Left lung (tissue), 14 donors: ENCODE measurements at places on chromosomes 5 and 9. TPM values are rescaled to one million over a fixed set of nuclear protein-coding genes. Genes with fewer than 3 reads are reported as not detected.
A peak's percentile ranks its signal among the peaks of the same experiment; 100 is the strongest.

DNA sequence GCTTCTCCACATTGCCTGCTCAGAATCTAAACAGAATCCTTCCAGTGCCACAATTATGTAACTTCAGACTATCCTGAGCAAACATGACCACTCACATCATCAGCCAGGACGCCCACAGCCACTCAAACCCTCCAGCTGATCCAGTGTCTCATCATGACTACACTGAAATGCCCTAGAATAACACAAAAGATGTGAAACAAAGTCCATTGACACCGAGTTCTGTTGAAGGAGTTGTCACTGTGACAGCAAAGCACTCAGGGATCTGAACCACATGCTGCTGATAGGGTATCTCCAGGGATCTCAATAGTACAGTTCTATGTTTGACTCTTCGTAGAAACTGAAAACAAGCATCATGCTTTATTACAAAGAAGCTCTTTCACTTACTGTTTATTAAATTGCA, 150.2 kb downstream of the GABBR2 start:
- no peaks in the 10 kb centered on the region for H3K4me1 ChIP-seq
- H3K4me3 ChIP-seq, result no peak overlapping the region
- DNase-seq, result no peak
- H3K36me3 ChIP-seq, result no peaks in the 10 kb centered on the region

DNA sequence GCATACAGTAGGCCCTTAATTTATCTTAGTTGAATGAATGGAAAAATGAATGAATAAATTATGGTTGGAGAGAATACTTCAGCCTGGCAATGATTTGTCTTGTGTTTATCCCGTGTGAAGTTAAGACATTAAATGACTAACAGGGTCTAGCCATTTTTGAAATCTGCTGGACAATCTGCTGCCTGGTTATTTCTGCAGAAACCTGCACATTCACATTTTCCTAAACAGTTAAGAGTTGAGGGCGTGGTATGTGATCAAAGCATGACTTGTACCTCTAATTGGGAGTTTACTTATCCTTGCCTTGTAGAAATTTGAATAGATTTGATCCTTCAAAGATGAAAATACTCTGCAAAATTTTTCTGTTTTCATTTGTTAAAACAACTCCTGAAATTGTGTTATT, 34.6 kb upstream of the NDFIP1 start:
- H3K27ac ChIP-seq, result no peak overlapping the region
- H3K4me3 ChIP-seq, result no peak overlapping the region
- DNase-seq, result no peak
- no peaks in the 10 kb centered on the region for H3K4me1 ChIP-seq
- no peaks in the 10 kb centered on the region for H3K27me3 ChIP-seq

DNA sequence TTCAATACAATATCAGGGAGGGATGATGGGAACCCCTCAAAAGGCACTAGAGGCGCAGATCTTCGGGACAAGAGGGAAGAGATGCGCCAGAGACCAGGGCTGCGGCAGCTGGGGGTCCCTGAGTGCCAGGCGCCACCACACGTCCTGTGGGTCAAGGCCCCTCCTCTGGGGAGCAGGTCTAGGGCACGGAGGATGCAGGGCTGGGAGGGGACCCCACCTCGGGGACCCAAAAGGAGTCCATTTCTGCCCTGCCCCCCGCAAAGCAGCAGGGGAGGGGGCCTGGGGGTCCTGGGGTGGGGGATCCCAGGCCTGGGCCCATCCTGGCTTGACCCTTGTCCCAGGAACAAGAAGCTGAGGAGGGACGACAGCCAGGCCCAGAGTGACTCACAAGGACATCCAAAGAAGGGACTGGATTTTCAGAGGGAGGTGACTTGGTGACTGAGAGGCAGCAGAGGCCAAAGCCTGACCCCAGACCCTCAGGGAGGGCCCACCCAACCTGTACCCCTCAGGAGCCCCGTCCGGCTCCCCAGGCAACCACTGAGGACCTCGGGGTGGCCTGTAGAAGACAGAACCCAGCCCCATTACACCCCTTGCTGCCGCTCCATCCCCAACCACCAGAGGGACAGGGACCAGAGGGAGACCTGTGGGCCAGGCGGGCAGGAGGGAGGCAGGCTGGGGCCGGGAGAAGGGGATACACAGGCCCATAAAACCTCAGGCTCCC, 54.2 kb downstream of the LRSAM1 start:
- H3K4me3 ChIP-seq, result no peak overlapping the region
- peaks cover 98% of the 10 kb centered on the region for H3K36me3 ChIP-seq
- DNase-seq, result no peak
- H3K27me3 ChIP-seq, result no peaks in the 10 kb centered on the region
- no peak overlapping the region for H3K27ac ChIP-seq
- H3K4me1 ChIP-seq, result no peaks in the 10 kb centered on the region

- peak within 1 kb of the TSS; percentile 2 for H3K4me3 ChIP-seq
- DNase-seq, result peak; percentile 67
- no peaks in the 10 kb centered on the region for H3K36me3 ChIP-seq
- peaks cover 39% of the 10 kb centered on the region for H3K4me1 ChIP-seq
- H3K27me3 ChIP-seq, result no peaks in the 10 kb centered on the region
These were observed at the start of gene PTGES for GRCh38 chr9:129752900-129753729. Gene PTGES (minus strand): TSS chr9:129753042. CDS start chr9:129753012, 30 bp downstream.

GRCh38 chr5:108911055-108911454, 163.4 kb downstream of the FER start:
- no peak for DNase-seq
- no peak overlapping the region for H3K4me3 ChIP-seq
- H3K36me3 ChIP-seq, result peaks cover 5% of the 10 kb centered on the region
- H3K27ac ChIP-seq, result no peak overlapping the region
- H3K27me3 ChIP-seq, result no peaks in the 10 kb centered on the region

DNA sequence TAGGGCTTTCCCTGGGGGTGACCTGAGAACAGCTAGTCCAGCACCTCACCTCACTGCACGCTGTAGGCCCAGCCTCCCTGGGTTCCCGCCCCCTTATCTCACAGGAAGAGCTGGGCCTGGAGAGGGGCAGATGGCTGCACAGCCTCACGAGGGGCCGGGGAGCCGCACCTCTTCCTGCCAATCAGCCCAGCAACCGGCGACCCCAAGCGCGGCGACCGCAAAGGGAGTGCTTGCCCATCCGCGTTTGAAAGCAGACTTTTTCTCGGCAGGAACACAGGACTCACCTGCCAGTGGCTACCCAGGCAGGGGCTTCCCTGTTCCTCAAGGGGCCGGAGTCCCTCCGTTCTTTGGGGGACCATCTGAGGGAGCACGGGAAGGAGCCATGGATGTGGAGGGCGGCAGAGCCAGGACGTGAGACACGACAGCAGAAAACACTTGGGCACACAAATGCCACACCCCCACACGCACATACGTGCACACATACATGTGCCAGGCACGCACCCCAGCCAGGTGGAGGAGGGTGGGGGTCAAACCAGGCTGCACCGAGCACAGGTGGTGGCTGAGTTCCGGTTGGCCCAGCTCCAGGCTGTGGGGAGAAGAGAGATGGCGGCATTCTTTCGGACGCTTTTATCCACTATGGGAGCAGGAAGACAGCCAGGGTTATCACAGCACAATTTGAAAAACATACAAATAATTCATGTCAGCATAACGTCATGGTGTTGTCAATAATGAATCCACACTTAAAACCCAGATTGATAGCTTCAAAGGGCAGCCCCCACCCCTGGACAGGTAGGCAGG, 11.3 kb downstream of the TMEM250 start:
- H3K27ac ChIP-seq, result no peak overlapping the region
- no peak overlapping the region for H3K4me3 ChIP-seq
- H3K4me1 ChIP-seq, result peaks cover 20% of the 10 kb centered on the region
- no peak for DNase-seq

- H3K4me1 ChIP-seq, result no peaks in the 10 kb centered on the region
- peak; percentile 23 for DNase-seq
- H3K4me3 ChIP-seq, result no peak overlapping the region
- H3K27me3 ChIP-seq, result no peaks in the 10 kb centered on the region
- H3K36me3 ChIP-seq, result peaks cover 60% of the 10 kb centered on the region
- no peak overlapping the region for H3K27ac ChIP-seq
These were observed 34.9 kb upstream of the FOXI1 start for GRCh38 chr5:170070556-170071412.

DNA sequence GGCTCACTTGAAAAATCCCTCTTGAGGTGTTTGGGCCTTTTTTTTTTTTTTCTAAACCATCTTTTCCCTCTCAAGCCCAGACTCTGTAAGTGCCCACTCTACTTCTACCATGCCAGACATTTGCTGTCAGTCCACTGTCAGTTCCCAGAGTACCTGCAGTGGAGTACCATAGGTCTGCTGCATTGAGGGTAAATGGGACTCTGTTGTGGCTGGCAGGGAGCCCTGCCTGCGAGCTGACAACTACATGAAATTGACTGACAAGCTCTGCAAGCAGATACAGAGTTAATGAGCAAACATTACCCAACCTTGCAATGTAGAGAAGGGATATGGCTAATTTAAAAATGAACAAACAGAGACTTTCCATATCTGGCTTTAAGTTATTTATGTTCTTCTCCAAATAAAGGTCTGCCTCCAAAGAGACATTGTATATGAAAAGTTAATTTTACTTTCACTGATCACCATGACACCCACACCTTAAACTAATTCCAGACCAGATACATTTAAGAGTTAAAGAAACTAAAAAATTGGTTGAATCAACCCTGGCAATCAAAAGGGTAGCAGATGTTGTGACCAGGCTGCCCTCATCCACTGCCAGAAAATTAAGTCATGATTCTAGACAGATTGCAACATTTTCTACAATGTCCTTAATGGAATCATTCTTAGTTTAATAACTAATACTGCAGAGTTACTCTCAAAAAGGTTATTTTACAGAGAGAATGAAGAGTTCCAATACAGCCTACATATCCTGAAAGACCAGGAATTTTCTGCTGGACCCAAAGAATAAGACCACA, 100.4 kb upstream of the PAM start:
- no peaks in the 10 kb centered on the region for H3K36me3 ChIP-seq
- no peak overlapping the region for H3K4me3 ChIP-seq
- H3K4me1 ChIP-seq, result no peaks in the 10 kb centered on the region
- no peaks in the 10 kb centered on the region for H3K27me3 ChIP-seq

- peak overlapping the region; percentile 100 for H3K27ac ChIP-seq
- peak; percentile 99 for DNase-seq
- peak overlapping the region; percentile 30 for H3K4me3 ChIP-seq
- no peaks in the 10 kb centered on the region for H3K27me3 ChIP-seq
These were observed 5.3 kb upstream of the KLF9 start for GRCh38 chr9:70419556-70420440.

- H3K27me3 ChIP-seq, result no peaks in the 10 kb centered on the region
- no peak overlapping the region for H3K27ac ChIP-seq
- H3K4me1 ChIP-seq, result no peaks in the 10 kb centered on the region
- no peak overlapping the region for H3K4me3 ChIP-seq
- DNase-seq, result no peak
These were observed 48.1 kb downstream of the KCNV2 start for GRCh38 chr9:2765250-2765880.

DNA sequence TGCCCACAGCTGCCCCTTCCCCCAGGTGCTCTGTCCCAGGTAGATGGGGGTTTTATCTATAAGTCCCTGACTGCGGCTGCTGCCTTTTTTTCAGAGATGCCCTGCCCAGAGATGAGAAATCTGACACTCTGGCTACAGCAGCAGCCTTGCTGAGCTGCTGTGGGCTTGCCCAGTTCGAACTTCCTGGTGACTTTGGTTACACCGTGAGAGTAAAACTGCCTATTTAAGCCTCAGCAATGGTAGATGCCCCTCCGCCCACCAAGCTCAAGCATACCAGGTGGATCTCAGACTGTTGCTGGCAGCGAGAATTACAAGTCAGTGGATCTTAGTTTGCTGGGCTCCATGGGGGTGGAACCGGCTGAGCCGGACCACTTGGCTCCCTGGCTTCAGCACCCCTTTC, 56.8 kb downstream of the MINAR2 start:
- H3K4me3 ChIP-seq, result no peak overlapping the region
- no peak overlapping the region for H3K27ac ChIP-seq
- DNase-seq, result no peak
- H3K27me3 ChIP-seq, result no peaks in the 10 kb centered on the region

GRCh38 chr5:58746321-58746720, 163.4 kb downstream of the RAB3C start:
- no peak overlapping the region for H3K4me3 ChIP-seq
- no peaks in the 10 kb centered on the region for H3K27me3 ChIP-seq
- H3K27ac ChIP-seq, result no peak overlapping the region

GRCh38 chr9:27194401-27195091, 85.5 kb downstream of the TEK start:
- peaks cover 5% of the 10 kb centered on the region for H3K4me1 ChIP-seq
- no peak overlapping the region for H3K27ac ChIP-seq
- DNase-seq, result no peak
- no peaks in the 10 kb centered on the region for H3K36me3 ChIP-seq
- H3K27me3 ChIP-seq, result no peaks in the 10 kb centered on the region
- H3K4me3 ChIP-seq, result no peak overlapping the region

DNA sequence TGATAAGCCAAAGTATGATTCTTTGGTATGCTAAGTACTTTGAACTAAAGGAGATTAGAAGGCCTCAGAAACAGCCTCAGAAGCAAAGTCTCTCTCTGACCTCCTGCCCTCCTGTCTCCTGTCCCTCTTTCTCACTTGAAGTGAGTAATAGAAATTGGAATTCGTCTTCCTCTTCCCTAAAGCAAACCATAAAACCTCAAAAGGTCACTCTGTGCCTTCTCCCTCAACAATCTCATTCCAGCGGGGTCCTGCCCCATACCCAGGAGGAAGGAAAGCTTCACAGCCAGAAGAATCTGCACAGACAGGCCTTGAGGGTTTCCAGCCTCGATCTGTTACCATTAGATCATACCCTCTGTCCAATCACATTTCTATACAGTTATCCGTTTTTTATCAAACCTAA, 87.8 kb downstream of the HAPLN1 start:
- no peak for DNase-seq
- no peak overlapping the region for H3K27ac ChIP-seq
- no peak overlapping the region for H3K4me3 ChIP-seq
- no peaks in the 10 kb centered on the region for H3K27me3 ChIP-seq
- no peaks in the 10 kb centered on the region for H3K36me3 ChIP-seq
- no peaks in the 10 kb centered on the region for H3K4me1 ChIP-seq

GRCh38 chr9:116099821-116100220, 53.8 kb upstream of the PAPPA start:
- H3K4me3 ChIP-seq, result no peak overlapping the region
- H3K4me1 ChIP-seq, result no peaks in the 10 kb centered on the region
- DNase-seq, result no peak

GRCh38 chr9:27379311-27380251, 82.6 kb upstream of the EQTN start:
- no peaks in the 10 kb centered on the region for H3K4me1 ChIP-seq
- H3K27ac ChIP-seq, result no peak overlapping the region
- H3K36me3 ChIP-seq, result no peaks in the 10 kb centered on the region
- H3K4me3 ChIP-seq, result no peak overlapping the region
- peak; percentile 50 for DNase-seq

- no peaks in the 10 kb centered on the region for H3K4me1 ChIP-seq
- no peaks in the 10 kb centered on the region for H3K27me3 ChIP-seq
- no peak for DNase-seq
- no peak overlapping the region for H3K27ac ChIP-seq
These were observed 2.0 kb upstream of the MEIKIN start for GRCh38 chr5:131947445-131947844.

Gene ANKRD18A
- total RNA-seq, result 5.4 TPM

Gene LHX3
- total RNA-seq, result not detected

Gene ALDH1A1
- total RNA-seq, result 126 TPM

Gene SLCO6A1
- total RNA-seq, result not detected

Gene TLX3
- total RNA-seq, result not detected

Gene PCDHGB2
- 2.3 TPM for total RNA-seq

Gene GPR151
- not detected for total RNA-seq

Gene LRRC19
- not detected for total RNA-seq

Gene PRELID1
- 154 TPM for total RNA-seq

Gene SPINK5
- total RNA-seq, result 4.3 TPM
